ENCODE measurements at places on chromosomes 16 and 17.

- DNase-seq, result no peak
Measured at GRCh38 chr16:1204933-1205332, 20.1 kb downstream of the TPSG1 start.

- no peak for DNase-seq
Measured at GRCh38 chr16:78523212-78523985, 423.9 kb downstream of the WWOX start.

DNA sequence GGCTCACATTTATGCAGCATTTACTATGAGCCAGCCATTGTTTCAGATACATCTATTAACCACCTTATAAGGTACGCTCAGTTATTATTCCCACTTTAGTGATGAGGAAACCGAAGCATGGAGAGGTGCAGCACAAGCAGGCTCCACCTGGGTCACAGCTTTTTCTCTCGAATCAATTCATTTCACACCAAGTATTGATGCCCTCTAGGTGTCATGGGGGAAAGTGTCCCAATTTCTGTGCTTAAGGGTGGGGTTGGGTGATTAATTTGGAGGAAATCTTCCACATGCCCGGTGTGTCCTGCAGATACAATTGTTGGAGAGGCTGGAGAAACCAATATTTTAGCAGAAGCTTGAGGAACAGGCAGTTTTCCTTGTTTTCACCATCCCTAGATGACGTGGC lies 62.7 kb upstream of the DNAJA2 start:
- no peak for DNase-seq

DNA sequence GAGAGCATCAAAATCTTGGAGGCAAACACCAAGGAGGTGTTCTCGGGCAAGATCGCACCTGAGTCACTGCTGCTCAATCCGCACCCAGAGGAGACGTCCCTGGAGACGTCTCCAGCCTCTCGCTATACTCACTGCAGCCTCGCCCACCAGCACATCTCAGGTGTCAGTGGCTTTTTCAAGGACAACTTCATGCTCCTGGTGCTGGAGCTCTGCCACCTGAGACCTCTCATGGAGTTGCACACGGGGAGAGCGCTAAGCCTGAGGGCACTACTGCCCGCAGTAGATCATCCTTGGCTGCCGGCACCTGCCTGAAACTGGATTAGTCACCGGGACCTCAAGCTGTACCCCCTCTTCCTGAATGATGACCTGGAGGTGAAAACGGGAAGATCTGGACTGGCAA lies 2.6 kb upstream of the MBTPS1 start:
- no peak for DNase-seq

GRCh38 chr17:58311429-58311894 lies 17.1 kb downstream of the TSPOAP1 start:
- DNase-seq, result no peak

GRCh38 chr16:17359788-17360390 lies 110.9 kb downstream of the XYLT1 start:
- no peak for DNase-seq

- DNase-seq, result no peak
Measured at GRCh38 chr17:35046740-35047283, 16.7 kb downstream of the RFFL start.
